Stimulated activated CD4-positive, alpha-beta T cell treated with anti-CD3 and anti-CD28 coated beads, Interleukin-2, amount 100 ng/mL, for 4 hours (primary cell): ENCODE measurements at places on chromosomes 16 and 17.

- DNase-seq = no peak
Observed at GRCh38 chr16:65083164-65083857, 38.6 kb downstream of the CDH11 start.

- no peak for DNase-seq
Observed at GRCh38 chr16:68147444-68147843, 62.3 kb downstream of the NFATC3 start.

- no peak for DNase-seq
Observed at GRCh38 chr17:73718912-73719311, 74.7 kb upstream of the SDK2 start.

GRCh38 chr16:86608301-86608747, 30.0 kb downstream of the FOXL1 start:
- no peak for DNase-seq

GRCh38 chr17:38428112-38428642, at the start of gene ARHGAP23:
Gene ARHGAP23 (plus strand): TSS chr17:38428464. CDS start chr17:38428486, 22 bp downstream.
- DNase-seq = peak; percentile 19

GRCh38 chr16:23611936-23612335, 15.8 kb upstream of the NDUFAB1 start:
- DNase-seq = no peak

DNA sequence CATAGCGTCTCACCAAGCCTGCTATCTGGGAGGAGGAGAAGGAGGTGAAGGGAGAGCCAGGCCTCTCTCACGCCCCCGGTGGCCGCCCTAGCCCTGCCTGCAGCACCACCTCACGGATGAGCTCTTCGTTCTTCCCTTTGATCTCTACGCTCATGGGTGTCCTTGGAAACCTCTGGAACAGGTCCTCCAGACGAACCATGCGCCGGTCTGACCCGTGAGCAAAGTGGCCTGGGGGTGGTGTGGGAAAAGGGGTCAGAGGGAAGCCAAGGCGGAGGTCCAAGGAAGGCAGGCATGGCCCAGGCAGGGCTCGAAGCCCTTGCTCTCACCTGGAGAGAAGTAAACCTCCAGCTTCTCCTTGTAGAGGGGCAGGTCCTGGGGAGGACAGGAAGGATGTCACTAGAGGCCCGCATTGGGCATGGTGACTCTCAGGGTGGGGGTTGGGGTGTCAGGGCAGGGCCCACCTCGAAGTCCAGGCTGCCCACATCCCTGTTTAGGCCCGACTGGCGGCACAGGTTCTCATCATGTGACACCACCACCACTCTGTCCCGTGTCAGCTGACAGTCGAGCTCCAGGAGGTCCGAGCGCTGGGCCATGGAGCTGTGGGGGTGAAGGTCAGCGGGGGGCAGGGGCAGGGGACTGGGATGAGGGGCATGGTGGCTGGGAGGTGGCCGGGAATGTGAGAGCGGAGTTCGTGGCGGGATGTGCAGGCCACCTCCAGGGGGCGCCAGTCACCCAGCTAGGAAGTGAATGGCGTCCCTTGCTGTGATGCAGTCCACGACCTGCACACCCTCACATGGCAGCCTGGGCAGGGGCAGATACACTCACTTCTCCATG, 923 bp downstream of the GDPD3 start:
- peak; percentile 31 for DNase-seq

DNA sequence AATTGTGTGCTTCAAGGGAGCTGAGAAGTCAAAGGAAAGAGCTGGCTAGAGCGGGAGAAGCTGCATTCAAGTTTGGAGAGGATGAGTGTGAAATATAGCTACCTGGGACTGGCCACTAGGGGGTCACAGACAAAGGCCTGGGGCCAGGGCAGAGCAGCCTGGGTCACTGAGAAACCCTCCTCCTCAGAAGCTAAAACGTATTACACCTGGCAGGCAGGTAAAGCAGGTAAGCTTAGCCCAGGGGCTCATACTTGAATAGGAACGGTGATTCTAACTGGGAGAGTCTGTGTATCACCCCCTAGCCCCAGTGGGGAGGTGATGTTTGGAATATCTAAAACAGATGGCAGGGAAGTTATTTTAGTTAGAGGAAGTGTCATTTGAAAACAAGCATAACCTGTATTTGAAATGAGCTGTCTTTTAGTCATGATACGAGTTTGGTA, 6.8 kb downstream of the KRT37 start:
- DNase-seq = no peak

DNA sequence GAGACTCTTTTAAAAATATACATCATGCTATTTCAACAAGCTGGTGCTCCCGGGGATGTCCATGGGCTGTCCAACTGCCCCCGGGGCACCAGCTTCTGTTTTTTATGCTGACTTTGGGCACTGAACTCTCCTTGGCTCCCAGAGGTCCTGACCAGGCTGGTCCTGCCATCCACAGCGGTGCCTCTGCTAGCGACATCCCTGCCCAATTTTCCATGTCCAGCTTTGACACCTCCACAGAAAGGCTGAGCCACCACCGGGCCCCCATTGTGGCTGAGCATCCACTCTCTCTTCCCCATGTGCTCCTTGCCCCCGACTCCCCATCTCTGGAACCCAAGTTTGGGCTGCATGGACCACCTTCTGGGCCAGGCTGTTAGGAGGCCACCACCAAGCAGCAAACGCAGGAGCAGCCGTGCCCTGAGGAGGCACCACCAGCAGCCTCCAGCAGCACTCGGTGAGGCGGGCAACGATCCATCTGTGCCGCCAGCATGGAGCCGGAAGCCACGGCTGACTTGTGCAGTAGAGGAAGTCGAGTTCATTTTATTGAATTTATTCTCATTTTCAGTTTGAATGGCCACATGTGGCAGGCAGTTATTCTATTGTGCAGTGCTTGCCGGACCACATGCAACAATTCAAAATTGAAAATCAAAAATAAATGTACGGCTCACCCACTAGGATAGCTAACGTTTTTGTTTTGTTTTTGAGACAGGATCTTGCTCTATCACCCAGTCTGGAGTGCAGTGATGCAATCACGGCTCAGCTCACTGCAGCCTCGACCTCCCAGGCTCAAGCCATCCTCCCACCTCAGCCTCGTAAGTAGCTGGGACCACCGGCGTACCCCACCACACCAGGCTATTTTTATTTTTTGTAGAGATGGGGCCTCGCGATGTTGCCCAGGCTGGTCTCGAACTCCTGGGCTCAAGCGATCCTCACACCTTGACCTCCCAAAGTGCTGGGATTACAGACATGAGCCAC, 2.8 kb upstream of the MEAK7 start:
- no peak for DNase-seq

GRCh38 chr16:57735755-57736418, at the start of gene KATNB1:
Gene KATNB1 (plus strand): TSS chr16:57735770. CDS start chr16:57737244, 1,474 bp downstream.
- DNase-seq = no peak

DNA sequence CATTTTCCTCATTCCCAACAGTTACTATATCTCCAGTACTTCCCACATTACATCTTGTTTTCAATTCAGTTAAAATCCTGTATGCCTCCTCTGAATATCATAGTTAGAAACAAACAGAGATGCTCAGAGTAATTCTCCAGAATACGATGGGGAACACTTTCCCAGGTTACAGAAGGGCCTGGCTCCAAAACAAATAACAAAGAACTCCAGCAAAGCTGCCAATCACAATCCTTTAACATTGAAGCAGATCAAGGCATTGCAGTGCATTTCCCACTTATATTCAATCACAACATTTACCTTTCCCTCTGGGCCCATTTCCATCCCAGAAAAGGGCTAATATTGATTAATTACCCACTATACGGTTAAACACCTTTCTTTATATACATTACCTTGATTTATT, 29.4 kb upstream of the PMFBP1 start:
- no peak for DNase-seq

DNA sequence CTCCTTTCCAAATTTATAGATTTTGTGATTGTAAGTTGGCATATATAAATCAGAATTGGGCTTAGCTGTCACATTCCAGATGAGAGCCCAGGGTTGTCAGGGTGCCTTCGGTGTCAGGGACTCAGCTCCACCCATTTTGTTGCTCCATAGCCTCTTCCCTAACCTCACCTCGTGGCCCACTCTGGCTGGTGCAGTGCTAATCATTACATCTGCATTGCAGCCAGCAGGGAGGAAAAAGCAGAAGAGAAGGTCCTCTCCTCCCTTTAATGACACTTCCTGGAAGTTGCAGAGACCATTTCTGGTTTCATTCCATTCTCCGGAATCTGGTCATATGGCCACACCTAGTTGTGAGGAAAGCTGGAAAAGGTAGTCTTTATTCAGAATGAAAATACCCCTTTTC, 113.3 kb downstream of the CCT6B start:
- DNase-seq = no peak

GRCh38 chr17:30226878-30227277, 8.6 kb downstream of the SLC6A4 start:
- DNase-seq = no peak

- no peak for DNase-seq
Observed at GRCh38 chr17:73411313-73411747, 99.5 kb upstream of the CDC42EP4 start.

- peak; percentile 16 for DNase-seq
Observed at GRCh38 chr16:49921791-49922456, 66.0 kb upstream of the ZNF423 start.

- no peak for DNase-seq
Observed at GRCh38 chr17:44557651-44558285, 484 bp downstream of the FZD2 start.

GRCh38 chr16:82655072-82655714, 28.4 kb downstream of the CDH13 start:
- peak; percentile 44 for DNase-seq

DNA sequence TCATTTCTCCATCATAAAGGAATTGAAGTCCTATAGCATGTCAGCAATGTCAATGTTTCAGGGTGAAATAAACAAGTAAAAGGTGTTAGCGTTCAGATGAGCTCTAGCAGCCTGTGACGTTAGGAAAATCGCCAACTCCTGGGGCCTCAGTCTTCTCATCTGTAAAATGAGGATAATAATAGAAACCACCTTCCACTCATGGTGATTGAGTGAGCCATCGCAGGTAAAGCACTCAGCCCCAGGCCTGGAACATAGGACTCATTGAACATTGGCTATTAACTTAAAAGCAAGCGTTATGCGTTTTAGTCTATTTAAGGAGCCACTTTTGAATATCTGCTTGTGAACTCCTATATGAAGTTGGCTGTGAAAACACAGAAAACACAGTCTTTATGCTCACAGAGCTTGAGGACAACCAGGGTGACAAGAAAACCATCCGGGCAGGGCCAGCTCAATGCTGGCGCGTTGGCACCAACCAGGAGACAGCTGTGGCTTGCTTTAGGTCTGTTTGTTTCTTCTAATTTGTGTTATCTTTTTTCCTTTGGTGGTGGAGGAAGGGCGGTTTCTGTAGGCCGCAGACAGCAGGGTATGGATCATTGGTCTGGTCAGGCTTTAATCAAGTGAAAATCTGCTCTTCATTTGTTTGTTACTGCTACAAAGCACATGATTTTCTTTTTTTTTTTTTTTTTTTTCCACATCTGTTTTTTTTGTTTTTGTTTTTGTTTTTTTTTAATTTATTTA, 35.7 kb upstream of the MED9 start:
- DNase-seq = no peak

DNA sequence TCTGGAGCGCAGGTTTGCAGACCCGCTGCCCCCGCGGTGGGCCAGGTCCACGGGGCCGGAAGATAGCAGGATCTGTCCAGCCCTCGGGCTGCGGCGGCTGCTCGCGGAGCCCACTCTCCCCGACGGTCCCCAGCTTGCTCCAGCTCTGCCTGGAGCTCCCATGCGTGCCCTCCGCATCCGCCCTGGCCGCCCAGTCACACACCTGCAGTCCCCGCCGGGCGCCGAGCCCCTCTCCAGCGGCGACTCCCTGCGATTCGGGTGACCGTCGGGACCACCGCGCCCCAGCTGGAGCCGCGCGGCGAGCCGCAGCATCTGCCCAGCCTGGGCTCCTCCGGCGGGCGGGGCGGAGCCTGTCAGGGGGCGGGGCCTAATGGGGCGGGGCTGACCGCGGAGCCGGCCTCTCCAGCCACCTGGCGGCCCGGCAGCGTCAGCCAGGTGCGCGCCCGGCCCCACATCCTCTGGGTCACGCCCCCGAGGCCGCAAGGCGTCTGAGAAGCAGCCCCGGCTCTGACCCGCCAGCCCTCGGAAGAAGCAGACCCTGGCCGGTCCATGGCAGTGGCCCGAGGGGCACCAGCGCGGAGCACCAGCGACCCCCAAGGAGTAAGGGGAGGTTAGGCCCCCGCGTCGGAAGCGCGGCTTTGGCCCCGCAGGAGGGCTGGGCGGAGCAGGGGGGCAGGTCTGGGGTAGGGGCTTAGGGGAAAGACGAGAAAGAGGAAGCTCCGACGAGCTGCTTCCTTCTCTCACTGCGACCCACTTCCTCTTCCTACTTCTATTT, at the start of gene PIK3R5:
Gene PIK3R5 (minus strand): TSS at position 314 of the 775 bp plus-strand sequence. CDS start 54,213 bp downstream, outside the sequence.
- DNase-seq = peak; percentile 74
